H9 (cell line): ENCODE measurements at places on chromosomes 3 and 15. TPM values are rescaled to one million over a fixed set of nuclear protein-coding genes. Genes with fewer than 3 reads are reported as not detected.

The SKOR1 gene
- 0.13 TPM in 2 replicates for total RNA-seq

The MYRIP gene
- total RNA-seq: 1.8 and 2.2 TPM in 2 replicates

The LINGO1 gene
- 41.6 and 42.6 TPM in 2 replicates for total RNA-seq

The SLC22A14 gene
- not detected in 2 replicates for total RNA-seq

The ARGFX gene
- total RNA-seq: not detected in 2 replicates

The LRRN1 gene
- 269 and 271 TPM in 2 replicates for total RNA-seq

DNA sequence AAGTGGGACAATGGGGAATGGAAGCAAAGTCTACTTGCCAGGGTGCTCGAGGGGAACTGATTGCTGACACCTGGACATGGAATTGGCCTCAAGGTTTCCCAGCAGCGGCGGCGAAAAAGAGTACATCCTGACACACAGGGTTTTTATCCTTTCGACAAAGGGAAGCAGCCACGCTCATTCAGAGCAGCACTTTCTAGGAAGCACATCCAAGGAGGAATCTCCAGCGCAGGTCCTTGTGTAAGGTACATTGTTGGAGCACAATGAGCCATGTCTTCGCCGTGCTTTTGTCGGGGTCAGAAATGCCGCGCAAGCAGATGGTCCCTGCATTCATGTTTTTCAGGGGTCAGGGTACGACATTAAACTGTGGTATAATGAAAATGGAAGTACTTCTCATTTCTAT is 16.8 kb downstream of the CACNA1D start:
- no peak for DNase-seq

DNA sequence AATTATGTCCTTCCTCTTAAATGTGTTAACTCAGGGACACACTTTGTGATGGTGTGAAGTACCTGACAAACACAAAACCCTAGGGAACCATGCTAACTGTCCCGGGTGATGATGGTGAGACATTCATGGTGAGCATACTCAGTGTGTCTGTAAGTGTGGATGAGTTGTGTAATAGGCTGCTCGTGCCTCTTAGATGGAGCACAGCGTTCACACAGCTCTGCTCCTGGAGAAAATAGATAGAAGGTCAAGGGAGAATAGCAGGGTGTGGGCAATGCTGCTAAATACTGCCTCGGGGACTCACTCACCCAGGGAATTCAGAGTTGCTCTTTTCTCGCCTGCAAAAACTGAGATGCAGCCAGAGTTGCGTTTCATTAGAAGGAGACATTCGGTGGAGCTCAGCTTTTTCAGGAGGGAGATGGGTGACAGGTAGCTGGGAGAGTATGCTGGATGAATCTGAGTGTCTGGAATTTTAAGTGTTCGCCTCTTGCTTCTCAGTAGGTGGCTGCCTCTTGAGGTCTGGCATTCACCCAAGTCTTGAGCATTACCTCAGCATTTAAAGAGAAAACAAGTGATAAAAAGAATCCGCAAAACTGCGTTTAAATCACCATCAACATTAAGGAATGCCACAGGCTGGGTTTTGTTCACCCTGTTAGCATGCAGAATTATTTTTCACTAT is 813.2 kb downstream of the AGBL1 start:
- DNase-seq: no peak

- DNase-seq: no peak
Measured at GRCh38 chr15:65339920-65340319, 35.4 kb downstream of the RNU5B-1 start.

DNA sequence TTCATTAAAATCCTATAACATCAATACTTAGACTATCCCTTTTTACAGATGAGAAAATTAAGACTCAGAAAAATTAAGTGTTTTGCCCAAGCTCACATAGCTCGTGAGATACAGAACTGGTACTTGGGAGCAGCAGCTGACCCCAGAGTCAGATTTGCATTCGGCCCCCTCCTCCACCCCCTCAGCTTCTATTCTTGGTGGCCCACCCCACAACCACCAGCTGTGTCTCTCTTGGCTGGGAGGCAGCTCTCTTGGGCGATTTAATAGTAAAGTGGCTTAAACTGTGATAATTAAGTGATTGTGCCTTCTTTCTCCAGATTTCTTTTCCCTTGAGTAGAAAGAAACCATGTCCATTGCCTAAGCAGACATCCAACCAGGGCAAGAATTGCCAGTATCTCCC is 203.6 kb upstream of the PDZRN3 start:
- no peak for DNase-seq

DNA sequence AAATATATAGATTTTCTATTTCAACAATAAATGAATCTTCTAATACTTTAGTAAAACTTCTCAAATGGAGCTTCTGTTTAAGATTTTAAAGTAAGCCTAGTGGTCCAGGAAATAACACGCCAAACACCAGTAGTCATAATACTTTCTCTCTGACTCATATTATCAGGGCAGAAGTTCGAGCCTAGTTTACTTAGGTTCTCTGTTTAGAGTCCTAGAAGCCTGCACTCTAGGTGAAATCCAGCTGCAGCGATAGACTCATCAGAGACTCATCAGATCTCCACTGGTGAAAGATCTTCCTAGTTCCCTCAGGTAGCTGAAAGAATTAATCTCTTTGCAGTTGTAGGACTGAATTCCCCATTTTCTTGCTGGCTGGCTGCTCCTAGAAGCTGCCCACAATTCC is 552.5 kb upstream of the ROBO2 start:
- DNase-seq: no peak

DNA sequence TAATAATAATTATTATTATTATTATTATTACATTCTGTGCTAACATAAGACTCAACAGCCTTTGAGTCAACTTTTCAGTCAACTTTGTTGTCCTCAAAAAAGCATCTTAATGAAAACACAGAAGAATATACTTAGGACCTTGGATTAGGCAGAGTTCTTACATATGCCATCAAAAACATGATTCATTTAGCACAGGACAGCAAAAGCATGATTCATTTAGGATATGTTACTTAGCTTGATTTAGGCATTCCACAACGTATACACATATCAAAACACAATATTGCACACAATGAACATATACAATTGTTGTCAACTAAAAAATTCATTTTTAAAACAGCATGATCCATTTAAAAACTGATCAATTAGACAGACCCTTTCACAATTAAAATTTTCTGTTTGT is 213.0 kb downstream of the FMN1 start:
- DNase-seq: no peak

GRCh38 chr15:96801576-96802150 is 471.2 kb downstream of the NR2F2 start:
- no peak for DNase-seq

- DNase-seq: no peak
Measured at GRCh38 chr15:26550880-26551279, 222.0 kb downstream of the GABRB3 start.

DNA sequence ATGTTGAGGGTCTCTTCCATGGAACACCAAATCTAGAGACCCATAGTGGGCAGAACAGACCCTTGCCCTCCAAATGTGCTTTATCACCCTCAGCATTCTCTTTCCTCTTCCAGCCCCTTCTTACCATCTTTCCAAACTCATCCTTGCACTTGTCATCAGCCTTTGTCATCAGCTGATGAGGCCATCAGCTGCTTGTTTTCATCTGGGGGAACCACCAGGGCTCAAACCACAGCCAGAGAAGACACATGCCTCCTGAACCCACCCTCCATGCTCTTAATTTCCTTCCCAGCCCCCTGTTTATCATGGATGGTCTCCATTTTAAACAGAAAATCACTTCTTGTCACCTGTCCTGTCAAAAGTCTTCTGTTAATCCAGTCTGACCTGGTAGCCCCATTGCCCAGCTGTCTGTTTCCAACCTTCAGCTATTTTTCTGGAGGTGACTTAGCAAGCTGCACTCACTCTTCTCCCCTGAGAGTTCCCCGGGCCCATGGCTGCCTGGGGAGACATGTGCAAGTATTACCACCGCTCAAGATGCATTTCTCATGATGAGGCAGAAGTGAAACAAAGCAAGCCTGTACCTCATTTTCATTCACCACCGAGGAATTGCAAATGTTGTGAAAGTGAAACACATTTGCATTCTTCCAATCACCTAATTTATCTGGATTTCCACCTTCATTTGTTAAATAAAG is 14.7 kb upstream of the SYNM start:
- DNase-seq: no peak

- DNase-seq: no peak
Measured at GRCh38 chr3:2714834-2715233, 395.3 kb downstream of the IL5RA start.
